ENCODE measurements at places on chromosomes 2 and 18.

- no peak for DNase-seq
These were observed 2.3 kb downstream of the PPM1B start for GRCh38 chr2:44171018-44171417.

DNA sequence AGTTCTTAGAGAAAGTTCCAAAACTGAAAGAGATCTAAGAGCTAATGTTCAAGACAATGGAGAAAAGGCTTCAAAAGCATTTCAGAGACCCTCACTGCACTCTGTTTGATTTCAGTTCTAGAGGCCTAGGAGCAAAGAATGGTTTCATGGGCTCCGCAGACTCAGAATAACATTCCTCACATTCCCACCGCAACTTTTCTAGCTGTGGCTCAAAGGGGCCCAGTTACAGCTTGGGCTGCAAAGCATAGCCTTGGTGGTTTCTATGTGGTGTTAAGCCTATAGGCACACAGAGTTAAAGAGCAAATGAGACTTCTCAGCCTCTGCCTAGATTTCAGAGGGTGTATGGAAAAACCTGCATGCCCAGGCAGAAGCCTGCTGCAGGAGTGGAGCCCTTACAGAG, 73.0 kb downstream of the FSIP2 start:
- no peak for DNase-seq

DNA sequence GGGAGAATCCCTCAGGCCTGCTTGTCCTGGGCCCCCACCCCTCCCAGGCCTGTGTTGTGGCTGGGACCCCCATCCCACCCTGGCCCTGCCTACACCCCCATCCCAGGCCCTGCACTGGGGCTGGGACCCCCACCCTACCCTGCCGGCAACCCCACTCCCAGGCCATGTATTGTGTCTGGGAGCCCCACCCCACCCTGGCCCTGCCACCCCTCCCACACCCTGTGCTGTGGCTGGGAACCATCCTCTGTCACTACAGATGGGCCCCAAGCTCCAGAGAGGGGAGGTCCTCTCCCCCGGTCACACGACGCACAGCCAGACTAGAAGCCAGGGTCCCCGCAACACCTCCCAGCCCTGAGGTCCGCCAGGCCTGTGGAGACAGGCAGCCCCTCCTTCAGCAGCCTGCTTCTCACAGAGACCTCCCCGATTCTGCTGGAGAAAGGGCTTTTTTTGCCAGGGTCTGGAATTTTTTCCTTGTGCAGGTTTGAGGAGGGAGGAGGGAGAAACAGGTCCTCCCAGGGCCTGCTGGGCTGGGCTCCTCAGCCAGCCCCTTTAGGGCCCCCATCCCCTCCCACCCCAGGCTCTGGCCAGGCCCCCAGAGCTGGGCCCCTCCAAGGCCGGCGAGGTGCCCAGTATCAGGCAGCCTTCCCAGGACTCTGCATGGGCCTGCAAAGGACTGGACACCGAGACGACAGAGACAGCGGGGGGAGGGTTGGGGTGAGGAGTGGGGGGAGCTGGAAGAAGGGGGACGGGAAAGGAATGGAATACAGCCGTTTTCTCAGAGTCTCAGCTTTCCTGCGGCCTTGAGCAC, 28.0 kb downstream of the KIF1A start:
- no peak for DNase-seq

- DNase-seq: no peak
These were observed 47.2 kb upstream of the RAB12 start for GRCh38 chr18:8562070-8562469.

DNA sequence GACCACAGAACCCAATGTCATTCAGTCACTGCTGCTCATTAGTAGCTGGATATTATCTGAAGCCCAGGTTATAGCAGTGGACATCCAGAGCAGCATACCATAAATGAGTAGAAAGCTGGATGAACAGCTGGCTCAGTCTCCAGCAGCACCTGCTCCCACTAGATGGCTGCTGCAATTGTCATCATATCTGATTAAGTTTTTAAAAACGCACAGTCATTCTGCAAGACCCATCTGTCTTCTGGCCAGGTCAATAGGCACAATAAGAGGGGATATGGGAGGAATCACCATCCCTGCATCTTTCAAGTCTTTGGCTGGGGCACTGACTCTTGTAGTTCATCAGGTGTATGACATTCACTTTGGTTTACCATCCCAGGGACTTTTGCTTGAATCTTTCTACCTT, 55.1 kb upstream of the XDH start:
- DNase-seq: no peak

GRCh38 chr2:47193607-47194006, 38.5 kb upstream of the STPG4 start:
- DNase-seq: no peak

- no peak for DNase-seq
These were observed 33.3 kb downstream of the NPAS2 start for GRCh38 chr2:100852999-100853908.

DNA sequence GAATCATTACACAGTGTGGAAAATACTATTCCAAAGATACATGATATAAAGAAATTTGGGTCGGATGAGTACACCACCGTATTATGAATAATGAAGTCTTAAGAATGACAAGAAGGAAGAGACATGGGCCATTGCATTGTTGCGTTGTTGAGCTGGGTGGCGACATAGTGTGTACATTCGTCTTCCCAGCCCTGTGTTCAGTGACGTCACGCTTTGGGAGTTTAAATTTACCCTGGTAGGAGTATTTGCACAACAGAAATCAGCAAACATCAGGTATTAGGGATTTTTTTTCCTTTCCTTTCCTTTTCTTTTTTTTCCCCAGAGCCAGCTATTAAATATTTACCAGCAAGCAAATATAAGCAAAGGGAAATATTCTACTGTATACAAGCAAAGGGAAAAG, 347.2 kb upstream of the NETO1 start:
- no peak for DNase-seq

GRCh38 chr2:27591745-27592144, 8.9 kb downstream of the ZNF512 start:
- no peak for DNase-seq

DNA sequence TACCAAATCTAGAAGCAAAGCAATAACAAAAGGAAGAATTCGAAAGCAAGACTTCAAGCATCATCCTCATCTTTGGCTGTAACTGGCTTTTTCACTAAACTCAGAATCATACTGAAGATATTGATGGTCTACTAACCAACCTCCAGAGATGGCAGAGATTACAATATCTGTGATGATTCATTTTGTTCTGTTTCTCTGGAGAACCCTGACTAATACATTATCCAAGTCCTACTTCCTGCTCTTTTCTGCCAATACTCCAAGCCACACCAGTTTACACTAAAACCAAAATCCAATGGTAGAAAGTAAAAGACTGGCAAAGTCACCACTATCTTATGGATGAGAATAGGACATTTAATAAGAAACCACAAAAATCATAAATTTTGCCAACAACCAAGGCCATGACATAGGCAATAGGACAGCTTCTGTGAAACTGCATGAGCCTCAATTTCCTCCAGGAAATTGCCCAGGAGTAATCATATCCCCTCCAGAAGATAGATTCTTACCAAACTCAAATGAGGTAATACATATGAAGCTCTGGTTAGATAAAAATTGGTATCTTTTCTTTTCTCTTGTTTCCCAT, 159.8 kb downstream of the METTL4 start:
- no peak for DNase-seq

GRCh38 chr2:232444409-232445148, 11.4 kb upstream of the ALPI start:
- peak; percentile 15 for DNase-seq

GRCh38 chr2:15761056-15761455, 169.4 kb downstream of the DDX1 start:
- DNase-seq: no peak

- no peak for DNase-seq
These were observed 81.1 kb downstream of the LRRFIP1 start for GRCh38 chr2:237708491-237708890.

GRCh38 chr2:80255918-80256781, 48.4 kb downstream of the LRRTM1 start:
- DNase-seq: no peak

DNA sequence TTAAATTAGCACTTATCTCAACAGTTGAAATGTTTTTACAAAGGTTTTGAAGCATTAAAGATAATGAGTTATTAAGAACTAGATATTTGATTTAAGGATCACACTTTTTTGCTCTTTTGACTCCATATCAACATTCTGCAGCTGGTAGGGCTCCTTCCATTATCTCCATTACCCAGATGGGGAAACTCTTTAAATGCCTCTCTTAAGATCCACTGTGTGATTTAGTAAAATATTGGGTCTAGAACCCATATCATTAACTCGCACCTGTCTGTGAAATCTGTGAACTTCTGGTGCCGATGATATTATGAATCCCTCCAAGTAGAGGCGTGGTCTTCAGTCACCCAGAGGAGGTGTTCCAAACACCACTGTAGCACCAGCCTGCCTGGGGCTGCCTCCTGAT, 466.2 kb downstream of the TSN start:
- DNase-seq: no peak

DNA sequence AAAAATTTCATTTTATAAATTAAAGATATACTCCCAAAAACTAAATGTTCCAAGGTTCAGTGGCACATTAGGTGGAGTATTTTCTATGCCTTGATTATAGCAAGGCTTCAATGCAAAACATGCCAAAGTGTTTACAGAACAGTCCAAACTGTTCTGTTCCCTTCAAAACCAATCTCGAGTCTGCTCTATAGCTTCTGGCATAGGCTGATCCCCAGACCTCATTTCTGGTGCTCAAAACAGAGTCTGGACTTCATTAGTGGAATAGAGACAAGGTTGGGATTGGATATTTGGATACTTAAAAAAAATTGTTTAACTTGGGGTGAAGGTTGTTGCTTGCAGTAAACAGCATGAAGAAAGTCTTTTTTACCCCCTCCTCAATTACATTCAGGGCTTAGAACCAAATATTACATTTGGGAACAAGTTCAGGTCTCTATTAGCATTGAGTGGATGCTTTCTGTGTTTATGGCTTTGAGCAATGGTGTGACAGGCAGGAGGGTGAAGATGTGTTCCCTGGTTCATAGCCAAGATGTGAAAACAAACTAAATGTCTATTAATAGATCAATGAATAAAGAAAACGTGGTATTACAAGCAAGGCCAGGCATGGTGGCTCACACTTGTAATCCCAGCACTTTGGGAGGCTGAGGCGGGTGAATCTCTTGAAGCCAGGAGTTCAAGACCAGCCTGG, 208.1 kb upstream of the RND3 start:
- no peak for DNase-seq

- DNase-seq: no peak
These were observed 13.6 kb upstream of the RAB10 start for GRCh38 chr2:26020231-26020640.

DNA sequence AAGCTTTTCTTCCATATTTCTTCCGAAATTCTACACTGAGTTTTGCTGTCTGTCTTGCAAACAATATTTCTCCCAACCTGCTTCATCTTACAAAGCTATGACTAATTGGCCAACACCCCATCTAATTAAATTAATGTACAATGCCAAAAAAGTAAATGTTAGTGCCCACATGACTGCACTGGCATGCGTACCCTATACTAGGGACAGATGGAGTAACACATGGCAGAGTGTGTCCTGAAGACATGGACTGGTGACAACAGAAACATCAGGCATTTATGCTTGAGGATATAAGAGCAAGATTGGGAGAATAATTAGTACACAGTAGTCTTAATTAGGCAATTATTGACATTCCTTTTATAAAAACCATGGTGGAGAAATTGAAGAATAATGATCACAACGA, 66.8 kb downstream of the MREG start:
- DNase-seq: no peak
